Hair follicular keratinocyte (primary cell): ENCODE measurements at places on chromosomes 3 and 15. TPM values are rescaled to one million over a fixed set of nuclear protein-coding genes. Genes with fewer than 3 reads are reported as not detected.

The LDHAL6B gene
- not detected in 2 replicates for total RNA-seq

The SLC25A36 gene
- 44.8 and 46.3 TPM in 2 replicates for total RNA-seq

The CCR8 gene
- not detected in 2 replicates for total RNA-seq

The TEX55 gene
- not detected in 2 replicates for total RNA-seq

The NR2E3 gene
- not detected in 2 replicates for total RNA-seq

The CNTN6 gene
- total RNA-seq: not detected in 2 replicates

The C15orf61 gene
- 5.2 and 6.2 TPM in 2 replicates for total RNA-seq

The EIF1B gene
- total RNA-seq: 12.7 and 25.3 TPM in 2 replicates

The GOLGA6L10 gene
- total RNA-seq: 0.23 TPM in 2 replicates

The FRMD4B gene
- total RNA-seq: 39.9 and 52.8 TPM in 2 replicates

The CHRFAM7A gene
- total RNA-seq: 0.23 and 3.2 TPM in 2 replicates

The KLHL40 gene
- not detected in 2 replicates for total RNA-seq

The RYR3 gene
- not detected in 2 replicates for total RNA-seq

The SENP7 gene
- total RNA-seq: 4.1 and 4.9 TPM in 2 replicates

The HEMK1 gene
- total RNA-seq: 19.5 and 21.2 TPM in 2 replicates

The ADGRG7 gene
- total RNA-seq: not detected in 2 replicates

The CCDC9B gene
- 3.9 and 8.0 TPM in 2 replicates for total RNA-seq

The SCN11A gene
- not detected in 2 replicates for total RNA-seq

The TPRA1 gene
- total RNA-seq: 37.1 and 38.4 TPM in 2 replicates
